ENCODE measurements at places on chromosomes 11 and 22.
A peak's percentile ranks its signal among the peaks of the same experiment; 100 is the strongest.

- no peak for DNase-seq
These were observed 24.2 kb downstream of the OR5B17 start for GRCh38 chr11:58334708-58335107.

DNA sequence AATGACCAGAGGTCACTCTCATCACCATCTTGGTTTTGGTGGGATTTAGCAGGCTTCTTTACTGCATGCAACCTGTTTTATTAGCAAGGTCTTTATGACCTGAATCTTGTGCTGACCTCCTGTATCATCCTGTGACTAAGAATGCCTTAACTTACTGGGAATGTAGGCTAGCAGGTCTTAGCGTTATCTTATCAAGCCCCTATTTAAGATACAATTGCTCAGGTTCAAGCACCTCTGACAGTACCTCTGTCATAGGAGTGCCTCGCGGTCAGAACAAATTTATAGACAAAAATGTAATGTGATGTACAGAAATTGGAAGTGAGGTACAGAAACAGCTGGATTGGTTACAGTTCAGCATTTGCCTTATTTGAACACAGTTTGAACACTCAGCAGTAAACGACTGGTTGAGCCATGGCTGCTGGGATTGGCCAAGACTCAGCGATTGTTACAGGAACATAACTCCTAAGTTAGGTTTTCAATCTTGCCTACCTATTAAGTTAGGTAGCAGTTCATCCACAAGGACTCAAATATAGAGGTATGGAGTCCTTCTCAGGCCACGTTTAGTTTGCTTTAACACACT lies 16.1 kb upstream of the TMEM123 start:
- no peak for DNase-seq

DNA sequence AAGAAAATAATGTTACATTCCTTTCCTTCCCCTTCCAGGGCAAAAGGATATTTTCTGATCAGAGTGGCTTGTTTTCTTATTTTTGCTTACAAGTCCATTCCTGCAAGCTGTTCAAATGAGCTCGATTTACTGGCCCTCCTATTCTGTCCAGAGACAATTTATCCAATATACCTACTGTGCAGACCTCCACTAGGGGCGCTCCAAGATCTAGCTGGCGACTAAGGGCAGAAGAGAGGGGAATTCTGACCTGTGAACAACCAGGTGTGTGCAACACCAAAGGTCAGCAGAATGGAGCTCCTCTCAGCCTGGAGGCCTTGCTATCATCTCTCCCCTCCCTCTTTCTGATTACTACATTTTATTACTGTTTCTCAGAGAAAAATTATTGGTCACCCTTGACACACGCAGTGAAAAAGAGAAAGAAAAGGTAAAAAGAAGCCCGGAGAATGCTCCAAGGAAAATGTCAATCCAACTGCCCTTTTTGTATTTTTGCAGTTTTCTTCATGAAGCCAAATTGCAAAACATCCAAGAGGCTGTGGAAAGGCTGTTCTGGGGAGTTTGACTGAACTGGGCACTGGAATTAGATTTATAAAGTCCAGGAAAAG lies 3.2 kb downstream of the SEZ6L start:
- no peak for DNase-seq

GRCh38 chr11:116888884-116889549 lies 51.6 kb upstream of the APOA1 start:
- no peak for DNase-seq

GRCh38 chr22:45268958-45269844 lies 15.5 kb upstream of the UPK3A start:
- peak; percentile 83 for DNase-seq

DNA sequence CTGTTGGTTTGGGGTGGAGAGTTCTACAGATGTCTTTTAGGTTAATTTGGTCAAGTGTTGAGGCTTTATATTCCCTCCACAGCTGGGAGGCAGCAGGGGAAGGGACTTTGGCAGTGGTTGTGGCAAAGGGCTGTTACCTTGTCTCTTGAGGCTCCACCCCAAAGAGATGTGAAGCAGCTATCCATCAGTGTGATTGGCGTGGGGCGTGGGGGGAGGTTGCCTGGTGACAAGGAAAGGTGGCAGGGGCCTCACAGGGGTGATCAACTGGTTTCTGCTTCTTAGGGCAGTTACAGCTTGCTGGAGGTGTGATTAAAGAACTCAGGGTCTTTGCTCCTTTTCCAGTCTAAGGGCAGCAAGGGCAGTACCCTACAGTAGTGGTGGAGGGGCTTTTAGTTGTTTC lies 59.3 kb downstream of the FANCF start:
- DNase-seq, result no peak

- DNase-seq, result peak; percentile 37
These were observed 26.7 kb downstream of the FLI1 start for GRCh38 chr11:128720522-128720985.

GRCh38 chr11:1035577-1036283 lies 788 bp downstream of the MUC6 start:
- DNase-seq, result no peak

GRCh38 chr11:119372260-119373058 lies 9.0 kb downstream of the USP2 start:
- no peak for DNase-seq

DNA sequence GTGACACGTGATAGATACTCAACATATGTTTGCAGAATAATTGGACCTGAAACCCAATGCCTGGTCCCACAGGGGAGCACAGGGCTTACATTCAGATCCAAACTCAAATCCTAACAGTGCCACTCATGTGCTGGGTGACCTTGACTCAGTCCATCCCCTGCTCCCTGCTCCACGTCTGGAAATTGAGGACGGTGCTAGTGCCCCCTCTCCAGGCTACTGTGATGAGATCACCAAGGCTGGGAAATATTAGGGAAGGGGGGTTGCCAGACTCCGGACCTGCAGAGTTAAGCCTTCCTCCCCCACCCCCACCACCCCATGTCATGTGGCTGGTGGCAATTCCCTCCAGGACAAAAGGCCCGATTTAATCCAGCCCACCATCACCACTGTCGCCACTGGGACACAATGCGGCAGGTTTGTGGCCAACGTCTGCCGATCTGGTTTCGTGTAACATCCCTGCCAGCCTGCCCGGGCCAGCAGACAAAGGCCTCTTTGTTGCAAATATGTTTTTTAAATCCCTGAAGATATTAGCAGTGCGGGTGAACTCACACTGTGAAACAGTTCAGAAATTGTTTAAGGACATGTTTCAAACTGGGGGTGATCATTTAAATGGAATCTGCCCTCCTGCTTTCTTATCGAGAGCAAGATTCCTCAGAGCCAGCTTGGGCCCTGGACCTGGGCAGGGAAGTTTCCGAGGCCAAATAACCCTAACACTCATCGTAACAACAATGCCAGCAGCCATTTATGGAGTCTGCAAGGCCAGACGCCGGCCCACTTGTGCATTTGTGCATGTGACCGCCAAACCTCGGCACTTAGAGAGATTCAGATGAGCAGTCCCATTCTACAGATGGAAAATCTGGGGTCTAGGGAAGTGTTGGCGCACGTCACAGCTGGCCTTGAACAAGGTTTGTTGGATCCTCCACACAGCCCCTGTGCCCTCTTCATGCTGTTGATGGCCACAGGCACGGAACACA lies 19.6 kb upstream of the MN1 start:
- no peak for DNase-seq

DNA sequence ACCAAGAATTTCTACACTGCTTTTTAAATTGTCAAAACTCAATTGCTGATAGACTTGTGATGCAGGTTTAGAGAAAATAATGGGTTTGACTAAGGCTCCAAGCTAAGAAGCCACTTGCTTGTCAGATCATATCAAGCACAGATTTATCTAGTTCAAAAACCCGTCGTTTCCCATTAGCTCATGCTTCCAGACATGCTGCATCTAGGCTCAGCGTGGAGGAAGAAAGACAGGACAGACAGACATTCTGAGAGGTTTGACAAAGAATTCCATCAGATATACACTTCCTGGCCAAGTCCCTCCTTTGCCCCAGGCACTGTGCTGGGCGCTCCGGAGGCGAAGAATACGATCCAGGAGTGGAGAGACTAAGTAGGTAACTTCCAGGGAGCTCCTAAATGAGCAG lies 76.8 kb downstream of the KCNC1 start:
- DNase-seq, result no peak

DNA sequence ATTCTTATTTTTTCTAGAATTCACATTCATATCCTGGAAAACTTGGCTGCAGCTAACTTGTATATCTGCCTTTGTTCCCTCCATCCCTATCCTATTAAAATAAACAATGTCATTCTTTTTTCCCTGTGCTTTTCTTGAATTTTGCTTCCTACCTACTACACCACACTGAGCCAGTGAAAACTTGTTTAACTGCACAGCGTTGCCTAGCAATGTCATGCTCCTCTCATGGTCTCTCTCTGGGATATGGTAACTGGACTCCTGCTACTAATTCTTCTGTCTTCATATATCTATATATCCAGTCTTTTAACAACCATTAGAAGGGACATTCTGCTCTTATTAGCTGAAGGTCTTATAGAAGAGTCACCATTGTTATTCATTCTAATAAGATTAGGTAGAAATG lies 434.4 kb downstream of the METTL15 start:
- DNase-seq, result peak; percentile 10

DNA sequence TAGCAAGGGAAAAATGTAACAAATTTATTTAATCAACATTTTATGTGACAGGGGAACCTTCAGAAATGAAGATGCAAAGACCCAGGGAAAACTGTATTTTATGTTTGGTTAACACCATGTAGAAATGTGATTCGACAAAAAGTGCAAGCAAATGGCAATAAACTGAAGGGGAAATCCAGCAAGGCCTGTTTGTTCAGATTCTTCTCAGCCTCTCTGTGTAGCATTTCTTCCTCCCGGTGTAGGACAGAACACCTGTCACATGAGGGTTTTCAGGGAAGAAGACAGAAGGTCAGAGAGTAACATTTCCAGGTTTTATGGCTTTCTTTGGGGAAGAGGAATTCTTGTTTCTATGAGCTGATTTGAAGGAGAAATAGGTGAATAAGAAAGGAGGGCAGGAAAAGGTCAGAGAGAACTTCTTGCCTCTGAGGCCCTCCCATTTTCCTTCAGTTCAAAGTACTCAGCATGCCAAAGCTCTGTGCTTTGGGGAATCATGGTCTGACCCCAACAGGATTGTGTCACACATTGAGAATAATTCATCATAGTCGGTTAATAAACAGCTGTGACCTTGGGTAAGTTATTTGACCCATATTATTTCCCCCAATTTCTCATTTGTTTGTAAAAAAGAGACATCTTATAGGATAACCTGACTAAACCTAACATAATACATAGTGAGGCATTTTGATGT lies 45.5 kb upstream of the ME3 start:
- DNase-seq, result no peak

- no peak for DNase-seq
These were observed 1.4 kb downstream of the DTX4 start for GRCh38 chr11:59173080-59173963.

- no peak for DNase-seq
These were observed 710 bp downstream of the MTCH2 start for GRCh38 chr11:47641600-47642098.

GRCh38 chr11:112219476-112220232 lies 6.6 kb upstream of the PTS start:
- DNase-seq, result peak; percentile 81

DNA sequence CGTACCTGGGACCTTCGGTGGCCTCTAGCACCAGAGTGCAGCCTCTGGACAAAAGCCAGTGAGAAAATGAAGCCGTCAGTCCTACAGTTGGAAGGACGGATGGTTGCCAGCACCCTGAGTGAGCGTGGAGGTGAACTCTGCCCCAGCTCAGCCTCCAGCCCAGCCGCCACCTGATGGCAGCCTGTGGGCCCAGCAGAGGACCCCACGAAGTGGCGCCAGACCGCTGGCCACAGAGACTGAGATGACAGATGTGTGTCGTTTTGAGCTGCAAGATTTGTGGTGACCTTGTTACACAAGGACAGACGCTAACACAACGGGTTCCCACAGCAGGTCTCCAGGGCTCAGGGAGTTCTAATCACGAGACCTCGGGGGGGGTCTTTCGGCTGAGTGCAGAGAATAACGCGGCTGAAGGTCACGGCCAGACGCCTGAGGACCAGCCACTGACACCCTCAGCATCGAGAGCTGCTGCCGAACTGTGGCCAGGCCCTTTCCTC lies 75.0 kb downstream of the BRD1 start:
- DNase-seq, result no peak

GRCh38 chr11:94211261-94211830 lies 82.7 kb downstream of the PANX1 start:
- no peak for DNase-seq

GRCh38 chr11:12696911-12697581 lies 22.8 kb downstream of the TEAD1 start:
- no peak for DNase-seq

DNA sequence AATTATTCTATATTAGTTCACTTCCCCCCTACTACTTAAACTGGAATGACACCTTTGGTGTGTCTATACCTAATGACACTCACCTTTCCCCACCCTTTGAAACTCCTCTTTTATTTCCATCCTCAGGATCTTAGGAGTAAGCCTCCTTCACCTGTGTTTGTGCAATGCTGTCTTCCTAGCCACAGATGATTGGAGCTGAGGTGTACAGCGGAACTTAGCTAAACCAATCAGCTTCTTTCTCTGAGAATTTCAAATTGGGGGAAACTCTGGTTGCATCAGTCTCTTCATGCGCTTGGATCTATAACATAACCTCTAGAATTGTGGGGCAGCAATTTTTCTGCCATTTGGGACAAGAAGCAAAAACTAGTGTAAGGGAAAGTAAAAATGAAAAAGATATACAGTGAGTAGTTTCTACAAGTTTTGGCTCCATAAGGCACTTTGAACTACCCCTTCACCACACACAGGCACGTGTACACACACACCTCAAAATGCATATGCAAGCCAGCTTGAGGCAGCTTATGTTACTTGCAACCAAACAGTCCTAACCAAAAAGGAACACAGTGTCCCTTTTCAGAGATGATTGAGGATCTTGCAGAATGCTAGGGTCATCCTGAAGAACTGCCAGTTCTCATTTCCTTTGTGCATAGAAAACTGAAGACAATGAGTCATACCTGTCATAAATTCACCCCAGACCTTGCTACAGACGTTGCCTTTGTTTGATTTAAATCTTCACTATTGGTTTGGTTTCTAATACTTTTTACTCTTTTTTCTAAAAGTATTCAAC lies 36.0 kb upstream of the LDLRAD3 start:
- no peak for DNase-seq

GRCh38 chr11:101552888-101553287 lies 30.9 kb downstream of the TRPC6 start:
- no peak for DNase-seq

DNA sequence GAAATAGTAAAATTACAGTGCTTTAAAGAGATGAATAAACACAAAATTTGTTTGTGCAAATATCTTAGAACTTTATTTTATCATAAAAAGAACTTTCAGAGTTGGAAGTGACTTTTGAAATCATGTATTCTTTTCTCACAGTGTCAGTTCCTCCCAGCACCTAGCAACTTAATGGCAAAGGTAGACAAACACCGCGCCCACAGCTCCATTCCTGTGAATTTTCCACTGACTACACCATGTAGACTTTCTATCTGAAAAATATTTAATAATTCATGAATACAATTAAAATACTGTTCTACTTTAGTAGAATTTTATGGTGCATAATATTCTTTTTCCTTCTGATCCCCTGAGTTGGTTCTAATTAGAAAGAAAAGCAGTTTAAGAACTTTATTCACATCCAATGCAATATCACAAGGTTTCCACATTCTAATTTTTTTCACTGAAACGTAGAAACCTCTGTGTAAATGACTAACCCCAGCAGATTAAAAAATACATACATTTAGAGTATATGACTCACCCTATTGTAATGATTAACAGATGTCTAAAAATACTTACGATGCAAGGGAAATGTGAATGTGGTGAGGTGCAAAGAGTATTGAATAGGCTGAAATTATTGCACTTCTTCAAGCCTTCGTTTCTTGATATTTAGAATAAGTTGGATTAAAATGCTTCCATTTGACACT lies 218.2 kb upstream of the CCDC179 start:
- no peak for DNase-seq

- no peak for DNase-seq
These were observed 11.7 kb downstream of the MUC6 start for GRCh38 chr11:1024597-1025409.

All from muscle of arm (tissue), 14 donors.